ENCODE measurements at places on chromosomes 1 and 21.

GRCh38 chr1:70455291-70455690 is 44.2 kb downstream of the CTH start:
- no peak for DNase-seq

DNA sequence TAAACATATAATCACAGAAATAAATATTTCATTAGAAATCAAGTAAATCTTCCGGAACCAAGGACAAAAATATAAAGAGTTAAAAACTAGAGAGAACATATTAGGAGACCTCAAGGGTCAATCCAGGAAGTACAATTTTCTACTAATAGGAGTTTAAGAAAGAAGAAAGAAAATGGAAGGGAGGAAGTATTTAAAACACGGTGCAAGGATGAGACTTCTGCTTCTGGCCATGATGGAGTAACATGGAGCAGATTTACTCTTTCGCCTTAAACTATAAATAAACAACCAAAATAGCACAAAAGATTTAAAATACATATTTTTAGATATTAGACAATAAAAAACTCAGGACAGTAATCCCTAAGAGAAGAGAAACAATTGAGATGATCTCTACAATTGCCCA is 12.6 kb upstream of the IFNAR1 start:
- no peak for DNase-seq

DNA sequence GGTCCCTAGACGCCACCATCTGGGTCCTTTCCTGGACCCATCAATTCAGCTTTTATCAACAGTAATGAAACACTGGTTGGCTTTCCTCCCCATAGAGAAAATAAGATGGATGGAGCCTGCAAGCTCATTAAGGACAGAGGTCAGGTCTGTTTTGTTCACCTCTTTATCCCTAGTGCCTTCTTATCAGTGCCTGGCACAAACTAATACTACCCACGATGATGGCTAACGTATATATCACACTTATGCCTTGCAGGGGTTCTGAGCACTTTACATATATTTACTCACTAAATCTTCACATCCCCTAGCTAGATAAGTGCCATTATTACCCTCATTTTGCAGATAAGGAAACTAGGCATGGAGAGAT is 5.1 kb upstream of the UBXN10 start:
- DNase-seq = no peak

DNA sequence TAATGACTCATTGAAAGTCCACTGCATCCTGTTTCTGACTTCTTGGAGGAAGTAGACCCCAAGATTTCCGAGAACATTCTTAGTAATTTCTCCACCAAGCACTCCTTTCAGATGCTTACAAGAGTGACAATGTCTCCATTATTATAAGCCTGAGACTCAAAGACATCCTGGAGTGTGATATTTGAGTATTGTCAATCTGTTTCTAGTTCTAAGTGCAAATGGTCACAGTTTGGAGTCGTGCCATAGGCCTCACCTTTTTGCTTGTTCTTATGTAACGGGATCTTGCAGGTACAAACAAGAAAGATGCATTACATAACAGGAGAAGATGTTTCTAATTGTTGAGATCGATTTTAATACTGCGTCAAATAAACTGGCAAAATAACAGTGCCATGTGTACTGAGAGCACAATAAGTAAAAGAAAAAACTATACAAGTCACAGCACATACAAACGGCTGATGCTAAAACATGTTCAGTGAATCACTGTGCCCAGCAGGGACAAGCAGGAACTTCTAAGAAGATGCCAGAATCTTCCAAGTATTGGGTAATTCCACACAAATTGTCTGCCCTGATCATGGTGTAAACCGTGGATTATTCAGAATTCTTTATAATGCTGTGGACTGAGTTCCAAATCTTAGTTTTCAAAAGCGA is 54.1 kb downstream of the CD2 start:
- no peak for DNase-seq

GRCh38 chr1:119806489-119806888 is 4.8 kb downstream of the REG4 start:
- no peak for DNase-seq

GRCh38 chr21:45054927-45055612 is 19.3 kb upstream of the ADARB1 start:
- no peak for DNase-seq

DNA sequence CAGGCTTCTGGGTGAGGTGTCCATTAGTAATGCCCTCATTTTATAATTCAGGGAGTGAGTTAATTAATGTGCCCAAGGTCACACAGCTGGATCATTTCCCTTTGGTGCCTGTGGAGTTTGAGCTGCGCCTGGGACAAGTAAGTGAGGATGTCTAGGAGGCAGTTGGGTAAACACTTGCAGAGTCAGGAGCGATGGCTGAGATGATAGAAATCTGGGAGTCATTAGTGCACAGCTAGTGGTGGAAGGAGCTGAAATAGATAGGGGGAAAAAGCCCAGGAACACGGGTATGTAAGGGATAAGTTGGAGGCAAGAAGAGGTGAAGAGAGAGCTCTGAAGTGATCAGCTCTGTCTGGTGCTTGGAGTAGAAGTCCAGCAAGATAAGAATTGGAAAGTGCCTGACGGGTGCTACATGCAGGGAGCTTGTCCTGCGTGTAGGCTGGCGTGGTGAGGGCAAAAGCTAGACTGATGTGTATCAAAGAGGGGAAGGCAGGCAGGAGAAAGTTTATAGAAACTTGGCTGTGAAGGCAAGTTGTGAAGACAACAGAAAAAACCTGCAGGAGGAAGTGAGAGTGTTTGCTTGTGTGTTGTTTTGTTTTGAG is 1.7 kb upstream of the SCAF4 start:
- no peak for DNase-seq

DNA sequence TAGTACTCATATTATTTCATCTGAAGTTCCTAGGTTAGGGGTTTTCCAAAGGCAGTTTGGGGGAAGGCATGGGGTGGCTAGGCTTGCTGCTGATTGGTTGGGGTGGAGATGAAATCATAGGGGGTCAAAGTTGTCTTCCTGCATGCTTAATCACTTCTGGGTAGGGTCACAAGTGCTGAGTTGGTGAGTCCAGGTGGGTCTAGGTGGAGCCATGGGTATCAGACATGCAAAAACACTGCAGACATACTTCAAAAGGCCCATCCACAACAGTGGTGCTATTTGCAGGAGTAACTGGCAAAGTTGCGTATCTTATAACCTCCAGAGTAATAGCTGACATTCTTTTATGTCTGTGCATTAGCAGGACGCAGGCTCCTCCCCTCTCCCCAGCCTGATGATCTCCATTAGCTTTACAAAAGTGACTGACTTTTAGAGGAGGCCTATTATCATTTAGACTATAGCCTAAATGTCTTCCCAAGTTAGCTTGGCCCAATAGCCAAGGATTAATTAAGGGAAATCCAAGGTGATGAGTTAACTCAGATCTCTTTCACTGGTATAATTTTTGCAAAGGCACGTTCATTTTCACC is 374.4 kb upstream of the PRMT6 start:
- DNase-seq = no peak

GRCh38 chr1:166283190-166283589 is 116.4 kb upstream of the FAM78B start:
- no peak for DNase-seq

GRCh38 chr1:199135901-199136300 is 497.1 kb downstream of the PTPRC start:
- no peak for DNase-seq

- no peak for DNase-seq
Observed at GRCh38 chr21:45473496-45474322, 68.5 kb downstream of the SLC19A1 start.

DNA sequence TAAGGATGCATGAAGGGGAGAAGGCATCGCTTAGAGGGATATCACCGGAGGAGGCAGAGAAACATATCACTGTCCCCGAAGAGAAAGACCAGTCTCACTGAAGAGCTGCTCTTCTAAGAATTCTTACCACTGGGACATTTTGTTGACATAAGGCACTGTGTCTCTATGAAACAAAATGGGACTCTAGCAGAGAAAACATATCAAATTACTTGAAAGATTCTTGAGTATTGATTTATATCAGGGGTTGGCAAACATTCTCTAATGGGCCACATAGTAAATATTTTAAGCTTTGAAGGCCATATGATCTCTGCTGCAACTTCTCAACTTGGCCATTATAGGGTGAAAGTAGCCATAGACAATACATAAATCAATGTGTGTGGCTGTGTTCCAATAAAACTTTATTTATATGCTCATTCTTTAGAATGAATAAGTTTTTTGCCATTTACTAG is 41.0 kb upstream of the GREM2 start:
- no peak for DNase-seq

DNA sequence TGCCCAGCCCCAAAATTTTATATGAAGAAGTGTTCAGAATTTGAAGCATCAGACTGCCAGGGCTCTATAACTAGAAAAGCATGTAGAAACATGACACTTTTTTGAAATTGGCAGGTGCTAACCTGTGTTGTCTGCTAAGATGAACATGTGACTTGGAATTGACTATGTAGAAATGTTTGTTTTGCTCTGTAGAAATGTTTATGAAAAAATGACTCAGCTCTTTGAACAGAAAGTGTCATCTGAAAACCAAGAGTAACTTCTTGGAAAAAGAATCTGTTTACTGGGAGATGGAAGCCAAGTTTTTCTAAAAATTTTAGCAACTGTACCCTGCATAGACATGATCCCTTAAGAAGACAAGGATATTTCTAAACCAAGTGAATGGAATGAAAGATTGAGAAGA is 59.2 kb downstream of the LHX9 start:
- DNase-seq = no peak

GRCh38 chr1:31040038-31040437 is 25.5 kb downstream of the PUM1 start:
- no peak for DNase-seq

Measured in stimulated activated CD4-positive, alpha-beta T cell treated with anti-CD3 and anti-CD28 coated beads, Interleukin-15, amount 100 ng/mL, for 48 hours (primary cell).